Amniotic stem cell (primary cell): ENCODE measurements at places on chromosomes 5 and 9.

DNA sequence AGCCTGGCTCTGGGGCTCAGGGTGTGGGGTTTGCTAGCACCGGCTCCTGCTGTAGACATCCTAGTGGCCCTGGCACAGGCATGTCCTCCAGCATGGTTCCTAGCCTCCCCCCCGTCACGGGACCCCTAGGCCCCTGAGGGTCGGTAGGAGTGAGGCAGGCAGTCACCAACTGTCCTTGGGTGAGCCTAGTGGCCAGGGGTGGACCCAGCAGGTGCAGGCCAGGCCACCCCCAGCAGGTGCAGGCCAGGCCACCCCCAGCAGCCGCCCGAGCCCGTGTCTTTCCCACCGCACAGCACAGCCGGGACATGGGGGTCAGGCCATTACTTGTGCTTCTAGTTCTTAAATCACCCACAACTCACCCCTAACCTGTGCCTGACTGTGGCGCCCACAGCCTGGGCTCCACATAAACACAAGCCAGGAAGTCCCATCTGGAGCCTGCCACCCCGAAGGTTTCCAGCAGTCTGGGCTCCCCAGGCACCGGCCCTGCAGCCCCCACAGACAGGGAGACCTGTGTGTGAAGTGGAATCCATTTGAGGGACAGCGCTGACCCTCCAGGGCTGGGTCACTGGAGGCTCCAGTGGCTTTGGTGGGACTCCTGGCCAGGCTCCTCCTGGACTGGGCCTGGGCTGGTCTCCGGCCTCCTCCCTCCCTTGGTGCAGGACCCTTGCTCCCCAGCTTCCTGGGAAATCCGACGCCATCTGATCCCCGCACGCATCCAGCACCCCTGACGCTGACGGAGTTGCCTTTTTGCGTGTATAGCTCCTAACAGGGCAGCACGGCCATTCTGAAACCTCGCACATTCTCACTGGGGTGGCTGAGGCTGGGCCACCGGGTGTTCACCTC, 114.1 kb upstream of the LPCAT1 start:
- no peak for DNase-seq

GRCh38 chr9:130589754-130590153, 10.4 kb downstream of the FUBP3 start:
- DNase-seq, result no peak

GRCh38 chr5:96816411-96816939, 8.7 kb upstream of the ERAP1 start:
- no peak for DNase-seq

GRCh38 chr9:135764731-135765130, 62.7 kb downstream of the KCNT1 start:
- DNase-seq, result no peak
